PC-3 (cell line): ENCODE measurements at places on chromosomes 12 and 14. TPM values are rescaled to one million over a fixed set of nuclear protein-coding genes. Genes with fewer than 3 reads are reported as not detected.
A peak's percentile ranks its signal among the peaks of the same experiment; 100 is the strongest.

DNA sequence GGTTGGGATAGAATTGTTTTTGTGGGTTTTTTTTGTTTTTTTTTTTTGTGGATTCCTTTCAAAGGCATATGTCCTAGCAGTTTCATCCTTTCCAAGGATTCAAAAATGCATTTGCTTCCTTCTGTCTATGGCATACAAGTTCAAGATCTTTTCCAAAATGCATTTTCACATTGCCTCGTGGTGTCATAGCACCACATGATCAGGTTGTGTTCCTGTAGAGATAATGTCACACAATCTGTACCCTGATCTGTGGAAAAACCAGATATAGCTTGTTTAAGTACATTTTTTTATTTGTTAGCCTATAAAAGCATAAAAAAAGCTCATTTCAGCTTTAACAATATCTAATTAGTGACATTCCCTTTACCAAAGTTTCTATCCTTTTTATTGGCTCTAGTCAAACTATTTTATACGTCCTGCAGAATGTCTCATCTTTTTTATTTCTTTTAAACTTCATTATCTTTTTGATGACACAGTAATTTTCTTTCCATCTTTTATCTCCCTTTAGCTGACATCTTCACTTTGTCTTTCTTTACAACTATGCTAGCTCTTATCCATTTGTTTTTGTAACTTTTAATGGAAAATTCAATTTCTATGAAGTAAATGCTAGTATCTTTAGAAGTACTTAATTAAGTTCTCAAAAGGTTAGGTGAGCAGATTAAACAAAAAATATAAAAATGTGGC is 106.0 kb upstream of the NOVA1 start:
- DNase-seq: no peak

GRCh38 chr12:23099104-23099503 is 474.1 kb downstream of the ETNK1 start:
- DNase-seq: no peak

CDCA3 gene
- total RNA-seq: 52.1 and 92.0 TPM in 2 replicates

DNA sequence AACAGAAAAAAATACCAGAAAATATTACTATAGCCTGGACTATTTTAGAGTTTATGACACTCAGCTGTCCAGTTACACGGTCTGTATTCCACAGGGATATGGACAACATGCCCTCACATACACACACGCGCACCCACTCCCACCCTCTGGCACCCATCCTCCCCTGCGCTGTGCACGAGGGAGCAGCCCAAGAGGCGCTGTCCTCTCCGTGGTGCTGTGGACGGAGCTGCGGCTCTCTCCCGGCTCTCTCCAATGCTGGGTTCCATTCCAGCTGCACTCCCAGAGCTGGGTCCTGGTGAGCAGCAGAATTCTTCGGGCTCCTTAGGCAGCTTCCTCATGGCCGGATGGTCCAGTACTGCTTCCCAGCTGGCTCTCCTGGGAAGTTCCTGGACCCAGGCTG is 6.0 kb upstream of the NGB start:
- no peak for DNase-seq

- peak; percentile 91 for DNase-seq
Observed at GRCh38 chr12:131830335-131830913, 2.2 kb downstream of the MMP17 start.

DNA sequence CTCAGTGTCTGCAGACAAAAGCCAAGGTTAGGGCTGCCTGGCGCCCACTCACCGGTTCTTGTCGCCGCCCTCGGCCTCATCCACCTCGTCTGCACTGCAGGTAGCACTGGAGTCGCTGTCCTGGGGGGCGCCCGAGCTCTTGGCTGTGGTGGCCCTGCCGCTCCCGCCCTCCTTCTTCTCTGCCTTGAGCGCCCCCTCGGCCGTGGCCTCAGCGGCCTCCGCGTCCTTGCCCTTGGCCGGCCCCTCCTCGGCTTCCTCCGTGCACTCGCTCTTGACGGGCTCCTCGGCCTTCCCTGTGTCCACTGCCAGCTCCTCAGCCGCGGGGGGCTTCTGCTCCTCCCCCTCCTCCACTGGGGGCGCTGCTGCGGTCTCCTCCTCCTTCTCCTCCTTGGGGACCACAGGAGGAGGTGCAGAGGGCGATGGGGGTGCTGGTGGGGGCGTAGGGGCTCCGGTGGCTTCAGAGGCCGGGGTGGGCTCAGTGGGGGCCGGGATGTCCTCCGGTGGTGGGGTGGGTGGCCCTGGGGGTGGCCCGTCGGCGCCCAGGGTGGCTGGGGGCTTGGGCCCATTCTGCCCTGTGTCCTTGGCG is 77.2 kb downstream of the RFLNA start:
- DNase-seq: no peak

- DNase-seq: no peak
Observed at GRCh38 chr12:103279444-103279843, 216.3 kb downstream of the C12orf42 start.

DNA sequence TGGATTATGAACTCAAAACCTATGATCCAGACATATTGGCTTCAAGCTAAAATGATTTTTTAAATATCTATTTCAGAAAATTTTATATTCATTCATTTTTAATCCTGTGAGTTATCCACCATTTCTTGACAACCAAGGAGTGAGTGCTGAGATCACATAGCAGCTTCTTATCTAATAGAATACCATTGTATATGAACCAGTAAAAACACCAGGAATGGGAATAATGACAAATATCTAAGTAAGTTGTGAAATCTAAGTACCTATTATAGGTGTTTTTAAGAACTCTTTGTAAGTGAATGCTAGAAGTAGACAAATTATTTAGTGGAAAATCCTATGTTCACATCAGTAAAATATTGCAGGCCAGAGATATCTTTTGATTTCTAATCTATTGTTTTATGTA is 8.2 kb downstream of the LUM start:
- DNase-seq: no peak

DNA sequence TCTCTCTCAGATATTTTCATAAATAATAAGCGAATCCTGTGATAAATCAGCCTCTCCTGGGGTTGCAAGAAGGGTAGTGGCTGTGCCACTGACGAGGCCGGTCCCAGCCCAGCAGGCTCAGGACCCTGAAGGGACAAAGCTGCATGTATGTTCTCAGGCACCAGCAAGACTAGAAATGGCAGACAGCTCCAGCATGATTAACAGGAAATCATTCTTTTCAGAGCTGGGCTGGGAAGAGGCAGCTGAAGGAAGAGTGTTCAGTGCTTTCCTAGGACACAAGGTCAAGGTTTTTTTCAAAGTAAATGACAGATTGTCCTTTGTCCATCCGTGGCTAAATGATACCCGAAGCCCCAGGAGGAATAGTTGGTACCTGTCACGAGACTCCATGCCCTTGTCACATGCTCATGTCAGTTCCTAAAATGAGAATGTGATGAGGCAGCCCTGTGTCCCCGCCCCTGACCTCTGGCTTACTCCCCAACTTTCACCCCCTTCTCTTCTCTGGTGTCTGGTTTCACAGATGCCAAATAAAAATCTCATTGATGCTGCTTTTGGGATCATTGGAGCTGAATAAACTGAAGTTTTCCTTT is 65.1 kb downstream of the PPP1R36 start:
- DNase-seq: peak; percentile 31

ULK1 gene
- 15.7 and 29.5 TPM in 2 replicates for total RNA-seq

DNA sequence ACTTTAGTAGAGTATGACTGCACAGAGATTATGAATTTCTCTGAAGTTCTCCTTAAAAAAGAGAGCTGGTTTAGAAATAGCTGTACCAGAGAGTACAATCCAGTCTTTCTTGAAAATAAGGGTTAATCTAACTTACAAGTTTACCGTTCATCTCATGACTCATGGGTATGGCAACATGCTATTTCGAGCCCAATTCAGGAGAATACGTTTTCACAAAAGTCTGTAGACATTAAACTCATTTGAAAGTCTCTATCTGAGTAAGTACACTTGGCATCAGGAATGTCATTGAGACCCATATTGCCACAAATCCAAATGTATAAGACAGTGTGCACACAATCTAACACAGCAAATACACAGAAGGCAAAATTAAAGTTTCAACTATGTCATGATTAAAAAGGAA is 160.5 kb downstream of the PIK3C2G start:
- peak; percentile 21 for DNase-seq

FITM1 gene
- total RNA-seq: 0.55 TPM in 1 of 2 replicates, not detected in the other

DNA sequence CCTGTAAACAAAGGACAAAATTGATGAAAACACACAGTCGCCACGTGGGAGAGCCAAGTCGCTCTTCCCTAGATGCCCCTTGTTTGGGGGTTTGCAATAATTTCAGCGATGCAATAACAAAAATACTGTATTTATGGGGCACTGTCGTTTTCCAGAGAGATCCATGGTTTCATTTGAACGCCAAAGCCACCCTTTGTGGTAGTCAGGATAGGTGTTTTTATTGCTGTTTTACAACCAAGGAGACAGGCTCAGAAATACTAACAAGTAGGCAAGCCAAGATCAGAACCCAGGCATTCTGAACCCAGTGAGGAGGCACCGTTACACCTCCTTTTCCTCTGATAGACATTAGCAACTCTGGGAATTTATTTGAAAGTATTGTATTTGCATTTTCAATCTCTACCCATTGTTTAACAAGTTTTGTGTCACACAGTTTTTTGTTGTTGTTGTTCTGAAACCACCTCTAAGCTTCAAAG is 831 bp upstream of the BTBD7 start:
- no peak for DNase-seq

KRT73 gene
- total RNA-seq: not detected in 2 replicates

CELA1 gene
- not detected in 2 replicates for total RNA-seq

GRCh38 chr14:28584951-28585350 is 181.6 kb upstream of the FOXG1 start:
- DNase-seq: no peak

DNA sequence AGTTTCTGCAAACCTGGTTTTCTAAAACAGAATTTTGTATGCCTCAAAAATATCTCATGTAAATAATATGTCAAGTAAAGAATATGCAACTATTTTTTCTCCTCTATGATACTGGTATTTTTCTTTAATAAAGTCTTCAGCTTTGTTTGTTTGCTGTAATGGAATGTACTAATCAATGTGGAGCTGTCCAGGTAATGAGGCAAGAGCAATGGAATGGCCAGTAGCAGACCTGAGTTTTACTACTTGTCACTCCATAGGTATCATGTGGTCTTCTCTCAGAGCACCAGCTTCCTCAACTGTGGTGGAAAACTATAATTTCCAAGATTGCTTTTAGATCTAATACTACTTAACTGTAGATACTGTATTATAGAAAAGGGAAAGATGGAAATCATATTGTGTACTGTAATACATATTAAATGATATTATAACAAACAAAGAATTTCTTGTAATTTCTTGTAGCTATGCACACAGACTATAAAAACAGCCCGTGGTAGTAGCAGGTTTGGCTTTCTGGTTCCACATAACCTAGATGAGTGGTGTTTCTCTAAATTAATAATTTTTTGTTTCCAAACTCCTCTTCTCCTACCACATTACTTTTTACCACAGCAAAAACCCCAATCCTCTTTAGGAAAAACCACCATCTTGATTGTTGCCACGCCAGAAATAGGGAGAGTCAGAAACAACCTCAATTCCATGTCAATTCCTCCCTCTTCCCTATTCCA is 70.6 kb downstream of the KIF21A start:
- no peak for DNase-seq

KRT5 gene
- total RNA-seq: not detected in 2 replicates

DNA sequence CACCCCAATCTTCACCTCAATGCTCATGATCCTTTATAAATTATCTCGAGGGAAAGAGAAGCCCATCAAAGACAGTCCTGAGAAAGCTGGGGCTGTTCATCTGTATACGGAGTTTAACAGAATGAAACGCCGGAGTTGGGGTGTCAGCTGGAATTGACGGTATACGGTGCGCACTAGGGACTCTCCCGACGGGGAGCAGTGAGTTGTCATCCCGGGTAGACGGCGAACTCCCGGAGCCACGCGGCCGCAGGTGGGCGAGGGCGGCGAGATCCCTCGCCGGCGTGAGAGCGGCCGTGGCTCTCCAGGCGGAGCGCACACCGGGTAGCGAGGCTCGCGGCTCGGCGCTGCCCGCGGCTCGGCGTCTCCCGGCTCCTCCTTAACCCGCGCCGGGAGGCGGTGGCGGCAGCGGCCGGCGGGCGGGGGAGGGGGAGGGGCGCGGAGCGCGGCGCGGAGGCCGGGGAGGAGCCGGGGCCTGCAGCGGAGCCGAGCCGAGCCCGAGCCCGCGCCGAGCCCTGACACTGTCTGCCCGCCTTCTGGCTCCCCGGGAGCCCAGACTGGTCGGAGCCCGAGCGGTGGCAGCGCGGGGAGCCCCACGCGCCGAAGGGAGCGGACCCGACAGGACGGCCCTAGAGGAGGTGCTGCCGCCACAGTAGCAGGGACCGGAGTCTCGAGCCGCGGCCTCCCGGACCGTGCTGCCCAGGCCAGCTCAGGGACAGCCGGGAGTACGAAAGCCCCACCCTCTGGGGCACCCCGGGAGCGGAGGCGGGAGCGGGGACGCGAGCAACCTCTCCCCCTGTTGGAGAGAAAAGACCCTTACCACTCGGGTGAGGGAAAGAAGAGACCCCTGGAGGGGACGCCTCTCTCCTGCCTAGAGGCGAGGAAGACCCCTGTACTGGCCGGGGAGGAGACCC is at the start of gene FOXJ2:
Gene FOXJ2, plus strand, starts transcription at position 475 of the 911 bp plus-strand sequence. CDS start 7,117 bp downstream, outside the sequence.
- DNase-seq: peak; percentile 69

GRCh38 chr12:50110127-50110761 is 1.8 kb upstream of the COX14 start:
- no peak for DNase-seq

NRXN3 gene
- 1.1 and 1.7 TPM in 2 replicates for total RNA-seq

GRCh38 chr12:75908961-75909605 is 122.5 kb downstream of the PHLDA1 start:
- peak; percentile 41 for DNase-seq

CLEC1B gene
- total RNA-seq: not detected in 2 replicates

GRCh38 chr14:82412545-82412944 is 878.9 kb upstream of the SEL1L start:
- no peak for DNase-seq

- DNase-seq: no peak
Observed at GRCh38 chr14:101666264-101666663, 95.2 kb upstream of the PPP2R5C start.

GRCh38 chr14:31244626-31245025 is 37.0 kb upstream of the HECTD1 start:
- no peak for DNase-seq

DNA sequence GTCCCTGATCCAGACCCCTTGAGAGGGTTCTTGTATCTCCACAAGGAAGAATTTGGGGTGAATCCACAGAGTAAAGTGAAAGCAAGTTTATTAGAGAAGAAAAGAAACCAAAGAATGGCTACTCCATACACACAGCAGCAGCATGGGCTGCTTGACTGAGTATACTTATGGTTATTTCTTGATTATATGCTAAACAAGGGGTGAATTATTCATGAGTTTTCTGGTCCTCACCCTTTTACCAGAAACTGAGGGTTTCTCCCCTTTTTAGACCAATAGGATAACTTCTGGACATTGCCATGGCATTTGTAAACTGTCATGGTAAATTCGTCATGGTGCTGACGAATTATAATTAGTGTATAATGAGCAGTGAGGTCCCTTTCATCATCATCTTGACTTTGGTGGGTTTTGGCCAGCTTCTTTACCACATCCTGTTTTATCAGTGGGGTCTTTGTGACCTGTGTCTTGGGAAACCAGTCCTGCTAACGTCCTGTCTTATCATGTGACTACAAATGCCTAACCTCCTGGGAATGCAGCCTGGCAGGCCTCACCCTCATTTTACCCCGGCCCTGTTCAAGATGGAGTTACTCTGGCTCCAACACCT is 121.9 kb downstream of the SPTSSA start:
- DNase-seq: peak; percentile 16

BICDL1 gene
- 3.6 and 5.8 TPM in 2 replicates for total RNA-seq

RFLNA gene
- total RNA-seq: not detected in 2 replicates

CCDC38 gene
- total RNA-seq: not detected in 2 replicates

WASHC4 gene
- 38.2 and 46.9 TPM in 2 replicates for total RNA-seq
